Osteoblast (primary cell): ENCODE measurements at places on chromosomes 1 and 21. TPM values are rescaled to one million over a fixed set of nuclear protein-coding genes. Genes with fewer than 3 reads are reported as not detected.
A peak's percentile ranks its signal among the peaks of the same experiment; 100 is the strongest.

DNA sequence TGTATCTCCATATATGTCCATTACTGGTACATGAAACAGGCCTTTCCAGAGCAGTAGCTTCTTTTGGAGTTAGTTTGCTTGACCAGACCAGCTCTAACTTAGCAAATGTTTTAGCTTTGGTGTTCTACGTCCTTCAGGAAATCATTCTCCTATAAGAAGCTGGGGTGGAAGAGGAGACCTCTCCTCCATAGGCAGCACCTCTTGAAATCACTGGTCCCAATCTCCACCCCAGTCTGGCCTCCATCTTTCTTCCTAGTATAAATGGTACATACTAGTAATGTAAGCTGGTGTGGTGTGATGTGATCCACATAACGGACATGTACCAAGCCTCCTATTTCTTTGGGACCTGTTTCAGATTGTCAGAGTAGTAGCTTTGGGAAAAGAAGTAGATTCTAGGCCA is 171.4 kb downstream of the DHRS3 start:
- no peak for DNase-seq

DNA sequence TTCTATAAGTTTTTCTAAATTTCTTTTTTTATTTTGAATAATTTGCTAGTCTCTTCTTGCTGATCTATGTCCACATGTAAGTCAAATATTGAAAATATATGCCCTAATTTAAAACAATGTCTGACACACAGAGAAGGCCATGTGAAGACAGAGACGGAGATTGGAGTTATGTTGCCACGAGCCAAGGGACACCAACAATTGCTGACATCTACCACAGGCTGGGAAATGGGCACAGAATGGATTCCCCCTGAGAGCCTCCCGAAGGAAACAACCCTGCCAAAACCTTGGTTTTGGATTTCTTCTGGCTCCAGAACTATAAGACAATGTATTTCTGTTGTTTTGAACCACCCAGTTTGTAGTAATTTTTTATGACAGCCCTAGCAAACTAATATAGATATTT is 485.0 kb upstream of the ZRANB2 start:
- DNase-seq = no peak

DNA sequence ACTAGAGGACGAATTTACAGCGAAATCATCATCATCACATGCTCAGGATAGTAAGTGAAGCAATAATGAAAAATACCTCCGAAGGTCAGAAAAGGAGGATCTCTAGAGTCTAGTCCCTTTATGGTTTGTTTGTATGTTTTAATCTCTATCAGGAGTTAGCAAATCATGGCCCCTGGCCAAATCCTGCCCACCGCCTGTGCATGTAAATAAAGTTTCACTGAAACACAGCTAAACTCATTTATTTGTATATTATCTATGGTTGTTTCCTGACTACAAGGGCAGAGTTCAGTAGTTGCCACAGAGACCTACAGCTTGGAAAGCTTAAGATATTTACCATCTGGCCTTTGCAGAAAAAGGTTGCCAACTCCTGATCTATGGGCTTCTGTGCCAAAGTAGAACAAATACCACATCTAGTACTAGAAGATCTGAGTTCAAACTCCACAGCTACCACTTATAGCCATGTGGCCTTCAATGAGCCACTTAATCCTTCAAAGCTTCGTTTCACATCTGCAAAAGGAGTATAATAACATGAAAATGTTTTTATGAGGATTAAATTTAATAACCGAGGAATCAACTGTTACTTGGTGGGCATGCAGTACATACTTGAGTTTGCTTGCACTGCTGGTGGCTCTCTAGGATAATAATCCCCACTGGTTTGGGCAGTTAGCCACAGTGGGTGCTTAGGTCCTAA is 94.0 kb upstream of the KIF26B start:
- DNase-seq = no peak

GRCh38 chr1:102191723-102192122 is 195.0 kb upstream of the OLFM3 start:
- DNase-seq = peak; percentile 13

Gene GPR3
- under 0.01 and 0.36 TPM in 2 replicates for total RNA-seq

Gene MRPS21
- total RNA-seq = 28.0 and 29.0 TPM in 2 replicates

Gene VWA5B1
- total RNA-seq = not detected in 2 replicates

Gene CELA3A
- total RNA-seq = not detected in 2 replicates
